ENCODE measurements at places on chromosomes 6 and 20.

DNA sequence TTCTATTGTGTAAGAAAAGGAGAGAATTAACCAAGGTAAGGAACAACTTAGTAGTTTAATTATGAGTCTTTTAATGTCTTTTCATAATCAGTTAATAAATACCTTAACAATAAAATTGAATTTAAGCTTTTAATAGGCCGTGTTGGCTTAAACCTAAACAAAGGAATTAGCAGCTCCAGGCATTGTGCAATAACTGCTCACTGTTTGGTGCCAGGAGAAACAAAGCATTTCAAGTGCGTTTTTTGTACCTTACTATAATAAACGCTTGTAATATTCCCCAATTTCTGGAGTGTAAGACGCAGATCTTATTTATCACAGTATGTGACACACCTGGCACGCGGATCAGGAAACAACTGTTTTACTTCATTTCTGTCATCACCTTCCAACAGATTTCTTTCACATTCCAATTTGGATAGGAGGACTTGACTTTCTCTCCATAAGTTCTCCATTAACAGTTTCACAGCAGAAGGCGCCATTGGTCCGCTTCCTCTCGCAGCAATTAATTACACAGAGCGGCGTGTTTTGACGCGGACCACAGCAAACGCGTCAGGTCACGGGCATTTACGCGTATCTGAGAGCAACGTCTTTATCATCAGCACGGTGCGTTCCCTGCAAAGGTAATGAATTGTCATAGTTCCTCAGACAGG lies 335.8 kb upstream of the NT5E start:
- no peak for DNase-seq

DNA sequence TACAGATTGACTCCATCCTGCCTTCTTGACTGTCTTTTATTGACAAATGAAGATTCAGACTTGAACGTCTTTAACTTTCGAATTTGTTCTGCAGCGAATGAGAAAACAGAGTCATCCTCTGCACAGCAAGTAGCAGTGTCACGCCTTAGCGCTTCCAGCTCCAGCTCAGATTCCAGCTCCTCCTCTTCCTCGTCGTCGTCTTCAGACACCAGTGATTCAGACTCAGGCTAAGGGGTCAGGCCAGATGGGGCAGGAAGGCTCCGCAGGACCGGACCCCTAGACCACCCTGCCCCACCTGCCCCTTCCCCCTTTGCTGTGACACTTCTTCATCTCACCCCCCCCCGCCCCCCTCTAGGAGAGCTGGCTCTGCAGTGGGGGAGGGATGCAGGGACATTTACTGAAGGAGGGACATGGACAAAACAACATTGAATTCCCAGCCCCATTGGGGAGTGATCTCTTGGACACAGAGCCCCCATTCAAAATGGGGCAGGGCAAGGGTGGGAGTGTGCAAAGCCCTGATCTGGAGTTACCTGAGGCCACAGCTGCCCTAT lies 12.2 kb downstream of the BRD2 start:
- no peak for DNase-seq

GRCh38 chr6:12458558-12458957 lies 168.4 kb downstream of the EDN1 start:
- DNase-seq, result no peak

- DNase-seq, result no peak
Observed at GRCh38 chr20:1450926-1451491, 15.6 kb downstream of the NSFL1C start.

DNA sequence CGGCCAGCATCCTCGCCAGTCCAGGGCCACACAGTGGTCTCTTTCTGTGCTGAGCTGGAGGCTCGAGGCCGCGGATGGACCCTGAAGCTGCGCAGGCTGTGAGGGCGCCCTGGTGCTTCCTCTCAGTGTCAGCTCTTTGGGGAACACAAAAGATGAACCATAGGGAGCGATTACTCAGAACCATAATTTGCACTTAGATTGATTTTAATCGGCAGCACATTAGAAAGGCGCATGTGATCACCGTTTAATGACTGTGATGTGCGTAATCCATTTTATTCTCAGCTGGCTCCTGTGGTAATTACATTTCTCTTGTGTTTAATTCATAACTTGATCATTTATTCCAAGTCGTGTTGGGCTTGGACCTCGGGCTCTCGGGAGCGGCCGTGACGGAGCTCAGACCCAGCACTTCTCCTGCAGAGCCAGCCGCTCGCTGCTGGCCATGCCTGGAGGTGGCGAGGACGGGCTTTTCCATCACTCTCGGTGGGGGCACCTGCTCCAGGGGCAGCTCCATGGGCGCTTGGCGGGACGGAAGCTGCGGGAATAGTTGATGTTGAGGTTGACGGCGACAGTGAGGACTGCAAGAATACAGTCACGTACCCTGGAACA lies 25.6 kb upstream of the NTSR1 start:
- no peak for DNase-seq
